ENCODE measurements at places on chromosomes 5 and 9. TPM values are rescaled to one million over a fixed set of nuclear protein-coding genes. Genes with fewer than 3 reads are reported as not detected.

- DNase-seq = no peak
Measured at GRCh38 chr5:158935215-158935614, 164.5 kb downstream of the EBF1 start.

GRCh38 chr5:3411363-3411762, 184.3 kb upstream of the IRX1 start:
- DNase-seq = no peak

- DNase-seq = no peak
Measured at GRCh38 chr9:112780450-112781036, 30.0 kb downstream of the SNX30 start.

- DNase-seq = no peak
Measured at GRCh38 chr9:120711841-120712538, 2.3 kb downstream of the MEGF9 start.

DNA sequence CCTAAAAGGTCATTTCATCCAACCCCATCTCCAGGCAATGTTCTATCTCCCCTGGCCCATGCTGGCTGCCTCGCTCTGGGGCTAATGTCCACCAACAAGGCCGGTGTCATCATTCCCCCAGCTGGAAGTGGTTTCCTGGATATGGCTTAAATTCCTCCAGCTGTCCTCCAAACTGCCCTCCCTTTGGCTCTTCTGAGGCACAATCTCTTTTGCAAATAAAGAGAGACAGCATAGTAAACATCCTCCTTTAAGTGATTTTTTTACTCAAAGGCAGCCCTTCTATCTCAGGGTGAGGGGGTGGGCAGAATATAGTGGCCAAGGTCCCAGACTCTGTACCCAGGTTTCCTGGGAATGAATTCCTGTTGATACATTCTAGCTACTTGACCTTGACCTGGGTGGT, 117.4 kb upstream of the PANK3 start:
- no peak for DNase-seq

- no peak for DNase-seq
Measured at GRCh38 chr9:95073918-95074317, 243.6 kb downstream of the FANCC start.

GRCh38 chr5:149711338-149711737, 18.8 kb upstream of the PPARGC1B start:
- DNase-seq = no peak

- no peak for DNase-seq
Measured at GRCh38 chr5:178424810-178425177, 165.4 kb downstream of the COL23A1 start.

DNA sequence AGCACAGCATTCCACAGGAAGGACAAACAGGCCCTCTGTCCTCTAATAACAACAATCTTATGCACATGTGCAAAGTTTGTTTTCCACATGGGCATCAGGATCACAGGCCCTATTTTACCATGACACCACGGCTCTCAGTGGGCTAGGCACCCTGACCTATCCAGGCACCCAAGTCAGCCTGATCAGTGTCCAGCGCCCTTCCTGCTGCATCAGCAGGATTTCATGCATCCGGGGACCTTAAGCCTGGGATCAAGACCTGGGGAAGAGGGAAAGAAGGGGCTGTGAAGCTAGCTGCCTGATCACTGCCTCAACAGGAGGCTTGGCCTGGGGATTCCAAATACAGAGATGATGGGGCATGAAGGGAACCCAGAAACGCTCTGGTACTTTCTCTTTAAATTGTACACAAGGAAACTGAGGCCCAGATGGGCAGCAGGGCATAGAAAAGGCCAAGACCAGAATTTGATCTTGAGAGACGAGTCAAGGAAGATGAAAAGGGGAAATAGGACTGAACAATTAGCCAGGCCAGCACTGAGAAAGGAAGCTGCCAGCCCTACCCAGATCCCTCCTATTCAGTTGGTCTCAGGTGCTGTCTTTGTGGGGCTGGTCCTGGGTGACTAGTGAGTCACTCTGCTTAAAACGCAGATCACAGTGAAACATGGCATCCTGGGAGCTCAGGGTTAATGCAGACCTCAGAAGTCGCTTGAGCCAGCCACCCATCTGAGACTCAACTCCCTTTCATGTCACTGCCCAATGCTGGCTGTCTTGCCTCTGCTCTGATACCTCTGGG, 57.9 kb downstream of the SHB start:
- no peak for DNase-seq

- DNase-seq = no peak
Measured at GRCh38 chr5:127938746-127939145, 144.8 kb upstream of the SLC12A2 start.

DNA sequence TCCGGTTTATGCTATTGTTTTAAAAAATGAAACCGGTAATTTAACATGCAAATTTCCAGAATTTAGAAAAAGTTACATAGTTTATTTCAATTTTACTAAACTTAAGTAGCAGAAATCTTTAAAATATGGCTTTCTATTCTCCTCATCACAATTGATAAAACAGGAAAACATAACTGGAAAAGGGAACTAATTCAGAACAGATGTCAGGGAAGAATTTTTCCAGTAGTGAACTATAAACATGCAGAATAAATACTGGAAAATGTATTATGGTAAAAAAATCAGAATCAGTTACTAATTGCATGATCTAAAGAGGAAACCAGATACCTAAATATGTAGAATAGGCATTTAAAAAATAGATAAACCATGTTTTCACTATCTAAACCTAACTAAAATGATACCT, 7.3 kb upstream of the NR4A3 start:
- DNase-seq = no peak

- no peak for DNase-seq
Measured at GRCh38 chr9:8855046-8855445, 1055.5 kb upstream of the DMAC1 start.

DNA sequence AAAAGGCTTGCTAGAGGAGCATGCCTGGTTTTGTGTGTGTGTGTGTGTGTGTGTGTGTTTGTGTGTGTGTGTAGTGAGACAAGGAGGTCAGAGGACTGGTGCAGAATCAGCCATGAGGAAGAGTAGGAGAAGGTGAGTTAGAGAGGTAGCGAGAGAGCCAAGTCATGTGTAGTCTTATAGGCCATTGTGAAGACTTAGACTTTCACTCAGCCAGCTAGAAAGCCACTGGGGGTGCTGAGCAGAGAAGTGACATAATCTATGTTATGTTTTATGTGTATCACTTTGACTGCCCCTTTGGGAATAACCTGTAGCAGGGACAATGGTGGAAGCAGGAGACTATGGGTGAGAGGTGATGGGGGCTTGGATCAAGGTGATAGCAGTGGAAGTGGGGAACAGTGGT, 180.5 kb upstream of the CLINT1 start:
- no peak for DNase-seq

GRCh38 chr5:125049721-125050702, 303.6 kb upstream of the ZNF608 start:
- no peak for DNase-seq

- no peak for DNase-seq
Measured at GRCh38 chr9:90107040-90107725, 502.4 kb downstream of the GADD45G start.

DNA sequence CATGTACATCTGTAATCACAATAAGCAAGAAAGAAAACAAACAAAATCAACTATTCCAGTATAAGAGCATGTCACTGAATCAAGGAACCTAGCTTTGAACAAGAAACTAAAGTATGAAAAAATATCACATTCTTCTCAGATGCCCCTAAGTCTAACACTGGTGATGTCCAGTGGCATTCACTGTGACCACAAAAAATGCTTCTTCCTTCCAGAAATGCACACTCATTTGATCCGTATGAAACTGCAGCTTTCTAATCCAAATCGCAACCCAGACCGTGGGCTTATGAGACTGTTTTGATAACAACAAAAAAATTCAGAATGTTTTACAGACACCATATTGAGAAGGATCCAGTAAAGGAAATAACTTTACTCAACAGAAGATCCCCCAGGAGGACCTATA, 320.1 kb upstream of the TARS1 start:
- DNase-seq = no peak

DNA sequence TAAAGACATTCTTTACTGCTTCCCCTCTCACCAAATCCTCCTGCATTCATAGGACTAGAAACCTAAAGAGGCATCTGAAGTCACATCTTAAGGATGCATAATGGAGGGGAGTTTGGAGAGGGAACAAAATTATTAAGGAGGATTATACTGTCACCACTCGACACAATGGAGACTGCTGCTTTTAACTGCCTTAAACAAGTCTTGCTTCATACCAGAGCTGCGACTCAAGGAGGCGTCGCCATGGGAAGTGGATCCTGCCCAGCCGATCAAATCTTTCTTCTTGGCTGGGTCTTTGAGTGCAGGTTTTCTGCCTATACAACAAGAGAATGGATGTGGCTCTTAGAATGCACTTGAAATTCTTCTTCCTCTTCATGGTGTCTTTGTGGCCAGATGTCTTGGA, 66.7 kb upstream of the FOXE1 start:
- DNase-seq = no peak

DNA sequence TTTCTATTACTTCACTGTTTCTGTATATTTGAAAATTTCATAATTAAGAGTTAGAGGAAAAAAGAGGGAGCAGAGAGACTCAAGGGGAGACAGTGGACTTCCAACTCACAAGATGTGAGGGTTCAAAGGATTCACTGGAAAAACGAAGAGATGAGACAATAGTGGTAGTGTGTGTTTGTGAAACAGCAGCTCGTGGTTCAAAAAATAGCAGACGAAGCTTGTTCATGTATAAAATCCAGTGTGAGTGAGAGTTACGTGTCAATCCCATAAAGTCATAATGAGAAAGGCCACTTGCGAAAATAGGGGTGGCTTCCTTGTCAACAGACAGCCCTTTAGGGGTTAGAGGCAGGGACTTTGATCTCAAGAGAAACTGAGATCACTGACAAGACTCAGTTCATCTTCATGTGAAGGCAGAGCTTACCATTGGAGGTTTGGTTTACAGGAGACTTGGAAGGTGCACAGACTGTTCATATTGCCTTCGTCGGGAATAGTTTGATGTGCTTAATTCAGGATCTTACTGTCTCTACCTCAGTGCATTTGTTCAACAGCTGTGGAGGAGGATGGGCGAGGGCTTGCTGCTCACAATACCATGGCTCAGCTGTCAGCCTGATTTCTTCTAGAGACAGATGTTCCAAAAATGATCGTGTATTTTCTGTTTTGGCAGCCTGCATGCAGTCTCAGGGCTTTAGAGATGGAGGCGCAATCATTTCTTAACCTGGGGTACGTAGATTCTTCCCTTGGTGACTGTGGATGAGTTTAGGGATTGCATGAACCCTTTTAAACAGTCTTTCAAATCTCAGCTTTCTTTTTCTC, 105.7 kb upstream of the KLF9 start:
- no peak for DNase-seq

GRCh38 chr9:120264528-120264927, 315.4 kb downstream of the CDK5RAP2 start:
- no peak for DNase-seq

GRCh38 chr5:77846422-77847128, 70.4 kb upstream of the TBCA start:
- no peak for DNase-seq

Gene UBE2QL1
- total RNA-seq = 0.05 TPM

Gene GABBR2
- total RNA-seq = not detected

Gene CEL
- 0.42 TPM for total RNA-seq

Gene KIF4B
- total RNA-seq = not detected

Gene FOXD4L6
- not detected for total RNA-seq

Gene PCDHGB4
- 0.08 TPM for total RNA-seq

Gene TEK
- total RNA-seq = not detected

Gene TRIM36
- total RNA-seq = not detected

Gene CREB3
- total RNA-seq = 16.5 TPM

Gene SLC6A7
- total RNA-seq = not detected

Measured in T-helper 17 cell (primary cell).